ENCODE measurements at places on chromosomes 5 and 9. TPM values are rescaled to one million over a fixed set of nuclear protein-coding genes. Genes with fewer than 3 reads are reported as not detected.

- DNase-seq = no peak
These were observed 5.7 kb downstream of the BARHL1 start for GRCh38 chr9:132588098-132588497.

DNA sequence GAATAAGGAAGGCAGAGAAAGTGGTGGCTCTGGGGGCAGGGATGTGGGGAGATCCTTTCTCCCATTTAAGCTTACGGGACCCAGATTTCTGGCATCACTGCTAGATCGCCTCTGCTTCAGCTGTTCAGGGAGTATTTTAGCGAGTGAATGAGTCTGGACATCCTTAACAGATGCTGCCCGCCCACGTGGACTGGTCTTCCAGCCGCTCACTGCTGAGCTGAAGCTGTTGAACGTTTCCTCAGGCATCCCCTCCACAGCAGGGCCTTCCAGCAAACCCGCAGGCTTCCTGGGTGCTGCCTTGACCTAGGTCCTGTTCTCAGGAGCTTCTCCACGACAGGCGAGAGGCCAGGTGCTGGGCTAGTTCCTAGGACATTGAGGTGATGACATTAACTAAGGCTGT is 144.4 kb upstream of the EFNA5 start:
- no peak for DNase-seq

DNA sequence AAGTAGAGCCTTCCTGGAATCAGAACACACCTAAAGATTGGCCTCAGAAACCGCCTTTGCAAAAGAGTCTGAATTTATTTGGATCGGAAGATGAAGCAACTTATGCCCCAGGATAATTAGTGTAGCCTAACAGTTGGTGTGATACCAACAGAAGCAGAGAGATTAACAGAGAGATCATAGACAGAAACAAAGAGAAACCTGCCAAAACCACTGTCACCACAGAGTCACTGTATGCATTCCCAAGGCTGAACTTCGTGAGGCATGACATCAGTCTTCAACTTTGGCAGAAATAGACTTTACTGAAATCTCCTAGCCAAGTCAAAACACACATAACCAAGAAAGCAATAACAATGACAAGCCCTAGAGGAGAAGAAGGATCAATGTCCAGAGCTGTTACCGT is 361.8 kb downstream of the ELAVL2 start:
- no peak for DNase-seq

- no peak for DNase-seq
These were observed 90.6 kb upstream of the OSMR start for GRCh38 chr5:38755181-38755580.

DNA sequence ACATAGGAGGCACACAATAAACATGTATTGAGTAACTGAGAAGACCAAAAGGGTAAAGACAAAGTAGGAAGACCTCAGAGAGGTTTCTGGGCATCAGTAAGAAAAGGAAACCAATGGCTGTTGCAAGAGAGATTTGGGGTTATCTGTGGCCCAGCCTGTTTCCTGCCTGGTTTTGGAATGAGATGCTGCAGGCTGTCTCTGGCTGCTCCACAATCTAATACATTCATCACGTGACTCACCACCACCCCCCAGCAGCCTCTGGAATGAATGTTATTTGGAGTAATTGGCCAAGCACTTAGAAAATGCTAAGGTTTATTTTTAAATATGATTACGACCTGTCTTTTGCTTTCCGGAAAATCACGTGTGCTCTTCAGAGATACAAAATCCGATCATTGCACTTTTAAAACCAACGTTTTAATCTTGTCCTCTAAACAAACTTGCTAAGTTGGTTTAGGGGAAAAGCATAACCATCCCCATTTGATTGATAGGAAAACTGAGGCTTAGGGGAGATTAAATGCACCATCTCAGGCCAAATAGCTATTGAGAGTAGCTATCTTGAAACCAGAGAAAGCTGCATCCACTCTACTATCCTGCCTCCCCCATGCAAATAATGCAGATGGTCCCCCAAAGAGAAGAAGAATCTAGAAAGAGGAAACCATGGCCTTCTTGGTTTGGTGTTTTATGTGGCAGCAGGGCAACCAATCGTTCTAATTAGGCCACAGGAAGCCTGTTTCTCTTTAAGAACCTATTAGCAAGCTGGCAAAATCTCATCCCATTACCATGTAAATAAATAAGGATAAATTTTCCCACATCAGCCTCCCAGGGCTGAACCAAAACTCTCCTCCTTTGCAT is 151.8 kb upstream of the ADRA1B start:
- DNase-seq = no peak

DNA sequence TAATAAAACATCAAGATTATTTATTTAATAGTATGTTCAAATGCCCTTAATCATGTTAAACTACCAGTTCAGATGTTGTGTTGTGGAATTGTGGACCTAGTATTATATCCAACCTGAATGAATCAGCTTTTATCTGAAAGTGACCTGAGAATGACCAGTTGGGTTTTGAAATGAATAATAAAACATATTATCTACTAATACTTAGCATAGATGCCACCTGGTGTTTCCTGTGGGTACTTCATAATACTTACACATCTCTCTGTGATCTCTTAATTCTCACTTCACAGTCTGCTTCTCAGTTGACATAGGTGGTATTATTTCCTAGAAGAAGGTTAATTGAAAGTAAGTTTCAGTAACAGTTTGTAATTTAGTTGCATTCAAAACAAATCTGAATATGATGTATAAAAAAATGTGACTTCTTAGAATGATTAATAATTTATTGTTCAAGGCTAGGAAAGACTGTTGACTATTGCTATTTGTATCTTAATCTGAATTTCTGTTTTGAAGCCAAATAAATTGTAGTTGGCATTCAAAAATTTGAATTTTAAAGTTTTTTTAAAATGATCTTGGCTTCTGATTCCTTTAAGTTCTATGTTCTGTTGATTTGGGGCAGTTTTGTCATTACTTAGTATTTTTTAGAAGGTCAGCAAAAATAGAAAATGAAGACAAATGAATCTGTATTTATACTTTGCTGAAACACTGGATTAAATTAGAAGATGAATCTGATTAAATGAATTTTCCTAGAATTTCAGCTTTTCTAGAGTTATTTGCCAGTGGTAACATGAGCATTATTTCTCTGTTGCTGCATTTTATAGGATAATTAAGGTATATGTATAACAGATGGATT is 48.2 kb downstream of the KIF2A start:
- DNase-seq = no peak

- DNase-seq = no peak
These were observed 2.5 kb downstream of the C1QTNF3 start for GRCh38 chr5:34040472-34040871.

- no peak for DNase-seq
These were observed 587.7 kb upstream of the MEF2C start for GRCh38 chr5:89470658-89471057.

DNA sequence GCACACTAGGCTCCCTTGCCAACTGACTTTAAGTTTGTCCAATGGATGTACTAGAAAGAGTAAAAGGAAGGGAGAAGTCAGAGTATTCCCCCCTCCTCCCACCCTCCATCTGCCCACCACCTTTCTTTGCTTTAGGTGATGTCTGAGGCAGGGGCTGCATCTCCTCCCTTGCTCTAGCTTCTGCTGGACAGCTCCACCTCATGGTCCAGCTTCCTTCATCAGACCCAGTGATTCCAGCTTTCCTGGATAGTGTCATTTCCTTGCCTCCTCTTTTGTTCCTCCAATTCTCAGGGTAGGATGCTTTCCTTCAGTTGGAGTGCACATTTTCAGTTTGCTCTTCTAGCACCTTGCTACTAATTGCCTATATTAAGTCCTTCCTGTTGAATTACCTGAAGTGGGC is 67.4 kb downstream of the RAD23B start:
- no peak for DNase-seq

DNA sequence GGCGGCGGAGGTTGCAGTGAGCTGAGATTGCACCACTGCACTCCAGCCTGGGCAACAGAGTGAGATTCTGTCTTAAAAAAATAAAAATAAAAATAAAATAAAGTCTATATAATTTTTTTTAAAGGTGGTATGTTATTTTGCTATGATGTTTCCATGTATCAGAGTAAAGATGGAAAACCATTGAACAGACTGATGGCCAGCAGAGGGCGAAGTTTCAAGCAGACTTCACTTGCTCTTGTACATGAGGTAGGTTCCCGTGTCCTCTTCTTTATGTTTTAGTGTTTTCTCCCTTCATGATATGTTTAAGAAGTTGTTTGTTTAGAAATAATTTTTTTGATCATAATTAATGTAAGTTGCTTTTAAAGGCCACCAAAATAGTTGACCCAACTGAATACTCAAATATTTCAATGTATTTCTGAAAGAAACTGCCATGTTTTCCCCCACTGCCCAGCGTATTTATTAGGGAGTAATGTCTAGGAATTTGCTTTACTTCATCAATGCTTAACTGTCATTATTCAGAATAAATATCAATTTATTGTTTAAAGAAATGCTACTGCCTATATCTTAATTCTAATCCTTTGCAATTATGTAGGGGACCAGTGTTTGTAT is 146.4 kb downstream of the HACD4 start:
- DNase-seq = peak; percentile 44

NPM1 gene
- 3,122 TPM for total RNA-seq

DNA sequence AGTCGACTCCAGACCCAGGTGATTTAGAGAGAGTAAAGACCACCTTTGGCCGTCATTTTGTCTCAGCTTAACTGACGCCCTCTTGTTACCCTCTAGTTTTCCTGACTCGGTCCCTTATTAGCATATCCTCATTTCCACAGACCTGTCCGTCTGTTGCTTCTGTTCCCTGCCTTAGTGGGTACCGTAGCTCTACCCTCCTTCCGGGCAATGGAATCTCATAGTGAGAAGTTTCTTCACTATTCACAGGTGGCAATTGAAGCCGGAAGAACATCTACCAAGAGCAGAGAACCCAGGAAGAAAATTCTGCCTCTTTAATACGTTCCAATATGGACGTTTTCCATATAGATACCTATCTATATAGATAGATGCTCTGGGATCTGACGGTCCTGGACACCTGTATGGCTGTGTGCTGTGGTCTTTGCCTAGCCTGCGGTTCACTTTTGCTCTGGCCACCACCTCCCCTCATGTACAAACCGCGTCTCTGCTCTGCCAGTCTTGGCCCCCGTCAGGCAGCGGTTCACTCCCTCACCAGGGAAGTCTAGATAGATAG is 652 bp upstream of the TMEM161B start:
- no peak for DNase-seq

DNA sequence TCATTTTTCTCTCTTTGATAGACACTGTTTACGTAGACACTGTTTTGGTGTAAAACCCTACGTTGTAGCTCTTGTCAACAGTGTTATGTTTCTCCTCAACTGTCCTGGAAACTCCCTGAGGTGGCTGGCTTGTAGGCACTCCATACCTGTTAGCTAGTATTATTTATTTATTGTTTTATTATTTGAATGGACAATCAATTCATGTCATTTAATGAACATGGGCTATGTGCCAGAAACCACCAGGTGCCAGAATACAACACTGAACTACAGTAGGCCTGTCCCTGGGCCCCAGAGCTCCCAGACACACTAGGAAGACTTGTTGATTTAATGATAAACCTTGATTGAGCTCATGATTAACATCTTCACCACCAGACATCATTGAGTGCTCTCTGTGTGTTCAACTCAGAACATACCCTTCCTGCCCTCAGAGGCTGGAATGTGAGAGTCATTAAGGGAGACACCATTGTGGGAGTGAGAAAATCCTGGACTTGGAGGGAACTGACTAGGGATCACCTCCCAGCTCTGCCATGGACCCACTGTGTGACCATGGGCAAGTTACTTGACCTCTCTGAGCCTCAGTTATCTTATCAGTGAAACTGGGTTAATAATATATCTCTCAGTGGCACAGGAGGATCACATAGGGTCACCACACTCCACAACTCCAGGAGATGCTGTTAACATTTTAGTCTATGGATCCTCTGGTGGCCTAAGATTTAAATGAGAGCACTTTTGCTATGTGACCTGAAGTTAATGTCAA is 19.2 kb downstream of the IRF1 start:
- DNase-seq = no peak

AGXT2 gene
- not detected for total RNA-seq

NTRK2 gene
- not detected for total RNA-seq

GRCh38 chr9:25954209-25954608 is 276.0 kb upstream of the TUSC1 start:
- DNase-seq = no peak

- DNase-seq = no peak
These were observed 267.6 kb downstream of the FAM170A start for GRCh38 chr5:119896826-119897536.

MARCOL gene
- total RNA-seq = not detected

DNA sequence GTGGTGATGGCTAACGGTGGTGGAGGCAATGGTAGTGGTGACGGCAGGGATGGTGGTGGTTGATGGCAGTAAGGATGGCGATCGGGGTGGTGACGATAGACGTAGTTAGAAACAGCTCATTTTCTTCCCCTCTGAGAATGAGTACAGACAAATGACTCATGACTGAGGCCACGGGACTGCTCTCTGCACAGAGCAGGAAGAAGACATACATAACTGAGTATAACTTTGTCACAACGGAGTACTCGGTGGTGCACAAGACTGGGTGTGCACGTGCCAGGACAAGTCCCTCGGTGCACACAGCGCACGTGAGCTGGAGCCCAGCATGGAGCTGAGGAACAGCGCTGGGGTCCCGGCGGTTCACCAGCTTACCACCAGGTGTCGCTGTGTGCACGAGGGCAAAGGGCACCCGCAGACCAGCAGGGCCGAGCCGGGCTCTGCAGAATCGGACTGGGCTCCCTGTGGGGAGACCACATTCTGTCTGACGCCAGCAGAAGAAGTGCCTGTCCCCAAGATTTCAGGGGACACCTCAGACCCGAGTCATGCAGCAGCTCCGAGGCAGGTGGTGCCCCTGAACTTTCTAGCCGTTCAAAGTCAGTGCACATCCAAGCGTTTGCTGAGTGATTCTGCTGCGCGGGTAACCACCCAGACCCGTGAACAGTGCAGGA is 188.6 kb downstream of the FSTL4 start:
- peak; percentile 86 for DNase-seq

- DNase-seq = peak; percentile 63
These were observed 12.4 kb downstream of the PCDH12 start for GRCh38 chr5:141945511-141946051.

- no peak for DNase-seq
These were observed 69.6 kb downstream of the IL31RA start for GRCh38 chr5:55920784-55921183.

Measured in H9 (cell line).